Fibroblast of the aortic adventitia (primary cell): ENCODE measurements at places on chromosomes 7 and 10.

- no peak for DNase-seq
These were observed 106.5 kb upstream of the LANCL2 start for GRCh38 chr7:55258631-55259030.

DNA sequence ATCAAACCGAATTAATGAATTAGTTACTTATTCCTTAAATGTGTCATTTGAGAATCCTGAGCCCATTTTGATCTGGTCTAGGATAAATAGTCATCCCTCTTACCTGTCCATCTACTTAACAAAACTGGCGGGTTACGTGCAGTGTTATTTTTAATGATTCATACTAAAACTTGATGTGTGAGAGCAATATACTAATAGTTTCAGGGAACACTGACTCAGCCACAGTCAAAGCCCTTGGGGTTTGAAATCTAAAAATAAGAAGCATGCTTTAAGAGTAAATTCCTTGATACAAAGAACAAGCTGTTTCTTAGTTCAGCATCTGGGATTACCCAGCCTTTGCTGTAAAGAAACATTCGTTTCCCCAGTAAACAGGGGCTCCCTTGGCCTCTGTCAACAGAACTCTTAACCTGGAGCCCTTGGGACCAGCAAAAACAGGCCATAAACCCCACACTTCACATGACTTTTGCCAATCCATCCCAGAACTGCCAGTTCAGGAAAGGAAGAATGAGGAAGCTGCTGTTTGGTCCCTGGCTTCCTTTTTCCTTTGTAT, 370.6 kb upstream of the IGFBP3 start:
- peak; percentile 88 for DNase-seq

GRCh38 chr7:1694611-1695511, 24.8 kb downstream of the ELFN1 start:
- DNase-seq: no peak

- DNase-seq: no peak
These were observed 19.2 kb downstream of the ITPRIP start for GRCh38 chr10:104318810-104319741.

- DNase-seq: no peak
These were observed 551.5 kb downstream of the KCNMA1 start for GRCh38 chr10:77086081-77086480.

DNA sequence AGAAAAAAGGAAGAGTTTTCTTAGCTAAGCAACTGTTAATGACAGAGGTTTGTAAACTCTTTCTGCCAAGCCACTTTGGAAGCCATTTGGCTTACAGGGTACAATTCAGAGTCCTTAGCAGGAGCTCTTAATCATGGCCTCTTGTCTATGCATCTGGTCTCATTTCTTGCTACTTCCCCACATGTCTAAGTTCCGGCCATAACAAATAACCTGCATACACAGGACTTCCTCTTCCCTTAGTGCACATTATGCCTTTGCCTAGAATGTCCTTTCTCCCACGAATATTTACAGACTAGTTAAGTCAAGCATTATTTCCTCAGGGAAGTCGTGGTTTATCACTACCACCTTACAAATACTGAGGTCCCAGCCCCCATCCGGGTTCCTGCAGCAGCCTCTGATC, 8.6 kb upstream of the UPF2 start:
- DNase-seq: no peak

DNA sequence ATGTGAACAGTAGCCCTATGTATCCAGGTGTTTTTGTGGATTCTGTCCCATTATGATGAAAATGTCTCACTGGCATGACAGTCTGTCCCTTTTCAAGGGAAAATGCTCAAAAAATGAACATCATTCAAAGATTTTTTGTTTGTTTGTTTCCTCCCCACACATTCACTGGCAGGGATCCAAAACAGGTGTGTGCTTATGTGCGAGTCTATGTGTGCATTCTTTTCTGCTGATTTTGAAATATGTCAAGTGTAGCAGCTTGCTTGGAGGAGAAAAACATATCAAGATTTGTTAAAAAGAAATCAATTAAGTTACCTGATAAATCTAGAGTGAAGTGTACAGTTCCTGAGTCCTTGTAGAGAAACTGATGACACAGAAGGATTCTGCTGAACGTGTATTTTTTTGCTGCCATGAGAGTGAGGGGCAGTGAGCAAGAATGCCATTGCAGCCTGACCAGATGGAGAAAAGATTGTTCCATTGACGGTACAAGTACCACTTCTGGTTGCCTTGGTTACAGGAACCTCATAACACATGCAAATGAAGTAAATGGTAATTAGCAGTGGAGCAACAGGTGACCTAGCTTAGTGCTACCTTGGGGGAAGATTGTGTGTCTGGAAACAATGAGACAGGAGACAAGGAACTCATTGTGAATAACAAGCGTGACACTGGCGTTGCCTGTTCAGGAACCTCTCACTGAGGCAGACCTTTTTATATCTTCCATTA, 277.4 kb upstream of the PHYHIPL start:
- no peak for DNase-seq

DNA sequence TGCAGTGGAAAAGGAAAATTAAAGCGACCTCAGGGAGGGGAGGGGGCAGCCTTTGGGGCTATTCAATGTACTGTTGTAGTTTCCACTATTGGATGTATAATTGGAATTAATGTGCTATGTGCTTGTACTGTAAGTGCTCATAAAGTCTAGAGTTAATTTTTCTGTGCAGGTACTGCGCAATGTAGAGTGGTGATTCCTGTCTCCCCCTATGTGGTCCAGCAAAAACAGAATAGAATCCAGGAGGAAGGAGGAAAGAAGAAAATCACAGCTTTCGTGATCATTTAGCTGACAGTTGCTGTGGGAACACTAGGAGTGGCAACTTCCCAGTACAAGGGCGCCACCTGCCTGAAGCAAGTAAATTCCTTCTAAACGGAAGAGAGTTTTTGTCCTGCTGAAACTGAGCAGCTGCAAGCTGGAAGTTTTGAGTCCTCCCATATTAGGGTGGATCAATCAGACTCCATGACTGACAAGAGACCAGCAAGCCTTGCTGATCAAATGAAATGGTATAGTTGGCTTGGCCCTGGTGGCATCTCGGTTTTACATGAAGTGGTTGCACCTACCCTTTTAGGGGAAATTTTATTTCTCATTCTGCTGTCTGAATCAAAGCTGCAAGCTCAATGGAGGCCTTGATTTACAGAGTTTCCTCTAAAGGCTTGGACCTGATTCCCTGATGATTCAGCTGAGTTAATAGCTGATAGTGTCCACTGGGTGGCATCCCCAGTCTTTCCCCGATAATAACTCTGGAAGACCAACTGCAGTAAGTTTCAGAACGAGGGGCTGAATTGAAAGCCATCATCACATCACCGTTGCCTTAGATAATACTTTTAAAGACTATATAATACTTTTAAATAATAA, 299.8 kb downstream of the HGF start:
- DNase-seq: peak; percentile 83

DNA sequence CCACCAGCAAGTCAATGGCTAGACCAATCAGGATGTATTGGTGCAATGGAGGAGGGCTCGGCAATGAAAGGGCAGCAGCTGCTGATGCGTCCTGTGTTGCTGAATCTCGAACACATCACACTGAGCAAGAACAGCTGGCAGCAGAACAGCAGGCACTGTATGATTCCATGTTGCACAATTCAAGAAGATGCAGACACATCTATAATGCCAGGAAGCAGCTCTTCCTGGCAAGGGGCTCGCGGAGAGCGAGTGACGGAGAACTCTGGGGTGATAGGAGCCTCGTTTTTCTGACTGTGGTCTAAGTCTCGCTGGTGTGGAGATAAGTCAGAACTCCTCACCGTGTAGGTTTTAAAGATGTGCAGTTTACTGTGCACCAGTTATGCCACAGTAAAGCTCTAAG, 24.8 kb upstream of the PFKP start:
- DNase-seq: no peak

- no peak for DNase-seq
These were observed 51.2 kb upstream of the SORCS3 start for GRCh38 chr10:104589871-104590270.

GRCh38 chr10:63716016-63716580, 194.9 kb downstream of the REEP3 start:
- no peak for DNase-seq

DNA sequence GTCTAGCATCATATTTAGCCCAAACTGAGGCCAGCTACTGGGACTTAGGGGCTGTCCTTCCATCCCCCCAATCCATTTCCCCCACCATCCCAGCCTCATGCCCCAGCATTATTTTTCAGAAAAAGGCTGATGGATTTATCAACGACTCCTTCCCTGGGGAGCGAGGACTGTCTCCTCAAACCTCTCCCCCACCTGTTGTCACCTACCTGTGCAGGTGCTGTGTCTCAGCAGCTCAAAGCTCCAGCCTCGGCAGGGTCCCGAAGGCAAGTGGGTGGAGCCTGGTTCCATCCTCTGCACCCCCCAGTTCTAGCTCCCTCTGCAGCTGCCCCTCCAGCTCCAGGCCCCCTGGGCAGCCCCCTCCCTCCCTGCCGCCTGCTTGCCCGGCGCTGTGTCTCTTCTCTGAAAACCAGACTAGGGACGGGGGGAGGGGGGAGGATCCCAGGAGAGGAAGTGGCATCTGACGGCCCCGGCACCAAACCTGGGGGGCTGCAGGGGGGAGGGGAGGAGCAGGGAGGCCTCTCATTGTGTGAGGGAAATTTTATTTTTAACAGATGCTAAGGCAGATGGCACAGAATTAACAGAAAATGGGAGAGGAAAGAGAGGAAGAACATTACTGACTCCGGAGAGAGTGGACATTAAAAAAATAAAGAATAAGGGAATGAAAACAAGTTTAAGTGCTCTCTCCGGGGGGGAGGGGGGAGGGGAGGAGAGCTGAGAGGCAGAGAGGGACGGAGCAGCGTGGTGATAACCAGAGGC, 61.7 kb upstream of the PAX2 start:
- no peak for DNase-seq

- DNase-seq: no peak
These were observed 9.3 kb downstream of the TFEC start for GRCh38 chr7:116021237-116021636.

GRCh38 chr10:7302392-7302906, 108.4 kb downstream of the SFMBT2 start:
- no peak for DNase-seq

DNA sequence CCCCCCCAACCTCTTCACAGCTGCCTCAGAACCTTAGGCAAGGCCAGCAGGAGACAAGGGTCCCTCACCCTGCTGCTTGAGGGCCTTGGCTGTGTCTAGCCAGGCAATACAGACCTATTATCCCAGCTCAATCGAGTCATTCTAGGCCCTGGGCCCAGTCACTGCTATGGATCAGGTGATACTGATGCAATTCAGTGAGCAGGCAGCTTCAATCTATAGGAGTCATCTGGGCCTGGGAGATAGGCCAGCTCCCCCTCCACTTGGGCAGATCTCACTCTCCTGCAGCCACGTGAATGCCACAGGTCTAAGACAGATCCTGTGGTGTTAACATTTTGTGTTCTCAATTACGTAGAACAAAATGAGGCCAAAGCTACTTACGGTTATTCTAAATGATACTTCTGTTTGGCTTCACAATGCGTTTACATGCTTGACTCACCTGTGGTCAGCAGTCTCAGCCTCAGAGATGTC, 68.0 kb upstream of the LRRC4 start:
- DNase-seq: peak; percentile 60

- DNase-seq: no peak
These were observed 245.5 kb upstream of the TCERG1L start for GRCh38 chr10:131556897-131557495.

DNA sequence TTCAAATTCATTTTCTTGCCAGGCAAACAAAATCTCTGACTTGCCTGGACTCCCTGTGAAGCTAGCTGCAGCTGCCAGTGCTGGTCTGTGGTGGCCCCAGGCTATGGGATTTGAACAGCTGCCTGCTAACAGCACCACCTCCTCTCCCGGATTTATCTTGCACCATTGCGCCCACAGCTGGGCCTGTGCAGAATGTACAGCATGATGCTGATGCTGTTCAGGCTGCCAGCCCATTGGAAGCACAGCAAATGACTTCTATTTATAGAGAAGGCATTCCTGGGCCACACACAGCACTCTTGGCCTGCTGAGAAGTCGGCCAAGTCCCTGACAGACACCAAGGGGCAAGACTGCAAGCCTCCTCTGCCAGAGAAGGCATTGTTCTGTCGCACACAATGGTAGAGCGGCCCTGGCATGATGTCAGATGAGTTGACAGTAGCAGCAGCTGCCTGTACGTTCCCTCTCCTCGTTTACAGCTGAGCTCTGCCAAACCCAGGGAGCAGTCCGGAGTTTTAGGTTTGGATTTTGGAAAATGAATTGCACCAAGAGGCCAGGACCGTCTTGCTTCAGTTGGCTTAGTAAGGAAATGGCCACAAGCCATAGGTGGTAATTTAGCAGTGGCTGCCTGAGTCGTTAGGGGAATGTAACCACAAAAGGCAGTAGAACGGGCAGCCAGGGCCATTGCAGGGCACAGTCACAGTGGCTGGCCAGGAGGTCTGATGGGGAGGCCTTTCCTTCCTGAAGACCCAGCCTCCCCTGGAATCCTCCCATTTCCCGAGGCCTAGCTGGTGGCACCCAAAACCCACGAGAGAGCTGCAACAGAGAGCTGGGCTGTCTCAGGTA, 38.5 kb downstream of the MTURN start:
- DNase-seq: peak; percentile 94

DNA sequence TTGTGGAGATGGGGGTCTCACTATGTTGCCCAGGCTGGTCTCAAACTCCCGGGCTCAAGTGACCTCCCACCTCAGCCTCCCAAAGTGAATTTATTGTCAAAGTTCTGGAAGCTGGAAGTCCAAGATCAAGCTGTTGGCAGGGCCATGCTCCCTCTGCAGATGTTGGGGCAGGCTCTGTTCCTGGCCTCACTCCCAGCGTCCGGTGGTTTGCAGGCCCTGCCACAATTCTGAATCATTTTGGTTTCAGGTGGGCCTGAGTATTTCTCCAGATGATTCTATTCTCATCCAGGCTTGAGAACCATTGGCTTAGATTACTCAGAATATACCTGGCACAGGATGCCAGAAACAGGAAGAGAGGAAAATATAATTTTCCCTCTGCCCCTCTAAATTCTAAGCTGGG, 737.4 kb downstream of the TNS3 start:
- DNase-seq: peak; percentile 54

GRCh38 chr7:55065511-55066229, 46.9 kb downstream of the EGFR start:
- peak; percentile 93 for DNase-seq

DNA sequence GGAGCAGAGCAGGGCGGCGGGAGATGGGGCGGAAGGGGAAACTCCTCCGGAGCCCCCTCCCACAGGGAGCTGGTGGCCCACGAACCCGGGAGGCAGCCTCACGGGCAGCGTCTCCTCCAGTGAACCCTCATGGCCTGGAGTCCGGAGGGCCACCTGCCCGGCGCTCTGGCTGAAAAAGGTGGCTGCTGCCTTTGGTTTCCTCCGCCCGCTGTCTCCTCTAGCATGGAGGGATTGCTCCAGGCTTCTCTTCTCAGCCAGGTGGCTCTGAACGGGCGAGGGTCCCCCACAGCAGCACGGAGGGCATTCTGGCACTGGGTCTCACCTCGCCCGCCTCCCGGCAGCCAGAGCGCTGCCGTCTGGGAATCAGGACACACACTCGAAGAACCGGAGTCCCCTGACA, 177.3 kb upstream of the PFKP start:
- no peak for DNase-seq
